ENCODE measurements at places on chromosomes 13 and 19.
A peak's percentile ranks its signal among the peaks of the same experiment; 100 is the strongest.

- DNase-seq = no peak
Observed at GRCh38 chr13:71417205-71417604, 449.8 kb downstream of the DACH1 start.

DNA sequence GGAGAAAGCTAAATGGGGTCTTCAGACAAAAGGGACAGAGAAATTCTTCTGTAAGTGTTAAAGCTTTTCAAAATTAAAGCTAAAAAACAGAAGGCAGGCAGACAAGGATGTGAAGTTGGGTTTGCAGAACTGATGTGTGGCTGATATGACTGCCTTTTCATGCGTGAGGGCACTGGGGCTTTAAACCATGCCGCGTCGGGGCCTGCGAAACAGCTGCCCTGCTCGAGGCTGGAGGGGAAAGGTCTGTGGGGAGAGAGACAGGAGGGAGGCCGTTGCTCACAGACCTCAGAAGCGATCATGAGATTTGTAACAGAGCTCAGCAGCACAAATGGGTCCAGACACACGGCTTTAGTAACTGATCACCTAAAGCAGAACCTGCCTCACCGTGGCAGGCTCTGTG, 23.5 kb downstream of the CAPS start:
- DNase-seq = no peak

DNA sequence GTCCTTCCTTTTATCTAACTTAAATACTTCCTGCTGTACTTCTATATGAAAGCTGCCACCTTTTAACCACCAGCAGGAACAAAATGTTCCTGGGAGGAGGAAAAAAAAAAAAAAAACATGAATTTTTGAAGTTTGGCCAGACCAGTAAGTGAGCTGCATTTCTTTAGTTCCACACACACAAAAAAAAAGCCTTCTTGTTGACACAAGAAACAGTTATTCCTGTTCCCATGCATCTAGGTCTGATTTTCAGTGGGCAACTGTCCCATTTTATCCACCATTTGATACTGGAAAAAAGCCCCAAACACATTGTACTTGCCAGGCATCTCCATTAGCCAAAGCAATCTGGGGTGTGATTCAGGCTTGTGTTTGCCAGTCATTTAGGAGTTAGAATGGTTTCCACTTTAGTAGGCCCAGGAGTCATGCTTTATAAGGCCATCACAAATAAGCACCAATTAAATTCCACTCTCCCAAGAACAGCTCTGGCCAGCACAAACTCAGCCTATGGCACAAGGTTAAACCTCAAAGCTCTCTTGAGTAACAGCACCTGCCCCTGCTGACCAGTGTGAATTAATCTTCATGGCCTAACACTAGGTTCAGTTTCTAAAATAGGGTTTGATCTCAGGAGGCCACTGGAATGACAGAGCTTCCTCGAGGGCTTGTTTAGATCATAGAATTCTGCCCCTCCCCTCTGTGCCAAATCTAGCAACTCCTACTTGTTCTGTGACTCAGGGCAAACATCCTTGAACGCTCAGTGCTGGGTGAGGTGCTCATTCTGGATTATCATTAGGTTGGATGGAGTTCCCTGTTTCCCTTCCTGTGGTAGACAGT, 67.1 kb downstream of the NUFIP1 start:
- no peak for DNase-seq

DNA sequence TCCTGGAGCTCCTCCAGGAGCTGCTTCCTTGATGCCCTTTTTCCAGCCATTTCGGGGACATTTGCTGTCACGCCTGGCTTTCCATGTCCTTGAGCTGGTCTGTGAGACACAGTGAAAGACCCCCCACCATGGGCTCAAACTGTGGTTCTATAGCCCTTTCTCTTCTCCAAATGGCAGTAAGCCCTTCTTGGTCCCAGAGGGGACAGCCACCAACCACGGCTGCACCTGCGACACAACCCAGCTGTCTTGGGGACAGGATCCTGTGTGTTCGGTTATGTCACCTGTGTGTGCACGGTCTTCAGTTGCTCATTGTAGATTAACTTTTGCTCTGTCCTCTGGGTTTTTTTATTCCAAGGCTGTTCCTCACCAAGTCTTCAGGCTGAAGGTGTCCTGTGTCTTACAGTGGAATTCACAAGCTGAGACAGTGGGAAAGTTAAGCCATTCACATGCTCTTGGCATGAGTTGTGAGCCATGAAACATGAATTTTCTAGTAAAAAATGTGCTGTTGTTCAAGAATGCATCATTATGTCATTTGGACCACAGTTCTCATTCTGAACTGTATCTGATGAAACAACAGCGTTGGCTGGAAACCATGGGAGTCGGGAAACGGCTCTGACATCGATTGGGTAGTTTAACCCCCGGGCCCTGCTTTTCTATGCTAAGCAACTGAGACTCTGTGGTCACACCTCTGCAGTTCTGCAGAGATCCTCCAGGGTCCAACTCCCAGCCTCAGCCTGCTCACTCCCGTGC, 129.5 kb upstream of the MCF2L start:
- no peak for DNase-seq

DNA sequence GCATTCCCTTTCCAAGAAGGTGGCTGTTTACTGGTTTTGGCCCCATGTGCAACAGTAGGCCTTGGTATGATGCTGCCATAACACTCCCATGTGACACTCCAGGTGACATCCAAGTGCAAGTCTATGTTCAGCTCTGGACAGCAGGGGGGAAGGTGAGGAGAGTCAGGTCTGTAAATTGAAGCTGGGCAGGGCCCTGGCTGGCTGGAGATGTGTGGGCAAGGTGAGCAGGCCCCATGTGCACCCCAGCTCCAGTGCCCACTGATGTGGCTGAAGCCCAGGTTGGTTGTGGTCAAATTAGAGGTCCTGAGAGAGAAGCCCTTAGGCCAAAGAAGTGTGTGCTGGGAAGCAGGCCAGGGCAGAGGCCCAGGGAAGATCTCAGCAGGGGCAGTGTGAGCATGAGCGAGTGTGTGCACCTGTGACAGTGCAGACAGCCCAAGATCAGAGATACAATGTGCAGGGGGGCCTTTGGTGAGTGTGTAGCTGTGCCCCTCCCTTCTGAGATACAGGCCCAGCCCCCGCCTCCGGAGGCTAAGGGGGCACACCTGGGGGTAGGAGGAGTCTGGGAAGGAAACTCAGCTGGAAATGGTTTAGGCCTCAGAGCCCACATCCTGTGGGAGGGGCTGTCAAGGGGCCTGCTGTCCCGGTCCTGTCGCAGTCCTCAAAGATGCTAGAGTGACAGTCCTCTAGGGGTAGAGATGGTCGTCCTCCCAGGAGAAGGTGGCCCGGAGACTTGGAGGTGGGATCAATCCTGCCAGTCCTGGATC, 18.6 kb downstream of the DEDD2 start:
- no peak for DNase-seq

- no peak for DNase-seq
Observed at GRCh38 chr19:8558325-8558724, 18.9 kb downstream of the MYO1F start.

DNA sequence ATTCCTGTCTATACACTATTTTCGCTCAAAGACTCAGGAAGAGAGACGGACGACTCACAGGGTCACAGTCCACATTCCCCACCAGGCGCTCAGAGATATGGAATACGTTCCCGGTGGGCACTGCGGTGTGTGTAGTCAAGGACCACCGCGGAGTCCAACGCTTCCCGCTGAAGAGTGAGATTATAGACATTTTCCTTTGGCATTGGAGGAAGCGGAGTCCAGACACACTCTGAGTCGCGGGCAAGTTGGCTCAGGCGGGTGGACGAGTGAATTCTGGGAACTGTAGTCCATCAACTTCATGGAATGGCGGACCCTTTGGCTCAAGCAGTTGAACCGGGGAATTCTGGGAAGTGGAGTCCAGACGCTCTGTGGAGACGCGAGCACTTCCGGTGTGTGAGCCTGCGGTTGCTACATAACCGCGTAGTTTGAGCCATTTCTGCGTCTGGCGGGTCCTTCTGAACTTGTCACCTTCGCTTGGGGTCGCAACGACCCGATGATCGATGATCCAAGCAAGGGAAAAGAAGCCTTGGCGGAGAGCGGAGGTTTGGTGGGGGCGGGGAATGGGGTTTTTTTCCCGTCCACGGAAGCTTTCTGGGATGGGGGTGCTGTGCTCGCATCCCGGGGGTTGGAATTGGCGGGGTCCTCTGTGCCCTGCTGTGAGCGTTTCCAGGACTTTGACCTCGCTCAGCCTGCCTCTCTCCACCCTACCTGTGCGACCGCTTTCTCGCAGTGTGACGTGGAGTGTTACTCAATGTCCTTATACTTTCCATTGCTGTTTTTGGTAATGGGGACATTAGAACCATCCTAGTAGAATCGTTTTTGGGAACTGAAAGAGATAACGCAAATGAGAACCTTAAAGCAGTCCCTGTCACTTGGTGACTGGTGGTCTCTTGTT, at the start of gene ZNF230:
ZNF230 (plus strand) TSS at position 392 of the 895 bp plus-strand sequence. CDS start 4,122 bp downstream, outside the sequence.
- DNase-seq = peak; percentile 91

GRCh38 chr19:6887316-6887715, at the start of gene ADGRE1:
Gene ADGRE1 (plus strand): TSS chr19:6887579. CDS start chr19:6887609, 30 bp downstream.
- peak; percentile 48 for DNase-seq

DNA sequence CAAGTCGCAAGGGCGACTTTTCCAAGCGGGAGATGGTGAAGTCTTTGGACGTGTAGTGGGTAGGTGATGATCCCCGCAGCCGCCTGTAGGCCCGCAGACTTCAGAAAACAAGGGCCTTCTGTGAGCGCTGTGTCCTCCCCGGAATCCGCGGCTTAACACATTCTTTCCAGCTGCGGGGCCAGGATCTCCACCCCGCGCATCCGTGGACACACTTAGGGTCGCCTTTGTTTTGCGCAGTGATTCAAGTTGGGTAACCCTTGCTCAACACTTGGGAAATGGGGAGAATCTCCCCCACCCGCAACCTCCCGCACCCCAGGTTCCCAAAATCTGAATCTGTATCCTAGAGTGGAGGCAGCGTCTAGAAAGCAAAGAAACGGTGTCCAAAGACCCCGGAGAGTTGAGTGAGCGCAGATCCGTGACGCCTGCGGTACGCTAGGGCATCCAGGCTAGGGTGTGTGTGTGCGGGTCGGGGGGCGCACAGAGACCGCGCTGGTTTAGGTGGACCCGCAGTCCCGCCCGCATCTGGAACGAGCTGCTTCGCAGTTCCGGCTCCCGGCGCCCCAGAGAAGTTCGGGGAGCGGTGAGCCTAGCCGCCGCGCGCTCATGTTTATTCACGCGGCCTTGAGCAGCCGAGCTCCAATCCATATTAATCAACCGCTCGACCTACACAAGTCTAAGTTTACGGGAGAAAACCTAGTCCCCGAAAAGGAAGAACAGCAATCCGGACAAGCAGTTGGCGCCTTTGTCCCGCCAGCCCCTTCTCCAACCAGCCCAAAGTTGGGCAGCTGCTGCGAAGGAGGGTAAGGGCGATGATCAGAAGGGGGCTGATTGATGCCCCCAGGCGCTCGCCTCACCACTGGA, 9.9 kb downstream of the SOX21 start:
- DNase-seq = no peak

DNA sequence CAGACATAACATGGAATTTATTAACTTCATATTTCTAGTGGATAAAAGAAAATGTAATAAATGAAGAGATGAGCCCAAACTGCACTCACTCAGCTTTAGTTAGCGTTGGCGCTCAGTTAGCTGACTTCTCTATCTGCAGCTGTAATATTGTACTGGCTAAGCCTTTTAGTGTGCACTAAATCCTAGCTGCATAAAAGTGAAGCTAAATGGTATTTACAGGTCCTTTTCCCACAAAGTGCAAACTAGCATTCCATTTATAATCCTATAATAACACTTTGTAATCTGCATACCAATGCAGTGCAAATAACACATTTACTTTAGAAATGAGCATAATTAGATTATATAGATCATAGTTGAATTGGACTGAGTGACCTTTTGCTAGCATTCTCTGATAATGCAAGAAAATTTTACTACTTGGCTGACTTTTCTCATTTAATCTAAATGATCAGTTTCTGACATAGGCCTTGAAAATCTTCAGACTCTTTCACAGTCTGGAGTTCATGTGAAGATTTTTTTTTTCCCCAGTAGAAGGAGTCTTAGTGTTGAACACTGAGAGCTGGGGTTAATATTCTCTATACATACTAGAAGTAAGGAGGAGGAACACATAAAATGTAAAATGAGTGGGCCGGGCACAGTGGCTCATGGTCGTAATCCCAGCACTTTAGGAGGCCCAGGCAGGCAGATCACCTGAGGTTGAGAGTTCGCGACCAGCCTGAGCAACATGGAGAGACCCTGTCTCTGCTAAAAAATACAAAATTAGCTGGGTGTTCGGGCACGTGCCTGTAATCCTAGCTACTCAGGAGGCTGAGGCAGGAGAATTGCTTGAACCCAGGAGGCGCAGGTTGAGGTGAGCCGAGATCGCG, 1426.4 kb downstream of the PCDH9 start:
- DNase-seq = no peak

GRCh38 chr13:95624020-95624419, 20.5 kb downstream of the DZIP1 start:
- DNase-seq = peak; percentile 43

- DNase-seq = no peak
Observed at GRCh38 chr19:3079578-3079977, 14.6 kb upstream of the GNA11 start.

DNA sequence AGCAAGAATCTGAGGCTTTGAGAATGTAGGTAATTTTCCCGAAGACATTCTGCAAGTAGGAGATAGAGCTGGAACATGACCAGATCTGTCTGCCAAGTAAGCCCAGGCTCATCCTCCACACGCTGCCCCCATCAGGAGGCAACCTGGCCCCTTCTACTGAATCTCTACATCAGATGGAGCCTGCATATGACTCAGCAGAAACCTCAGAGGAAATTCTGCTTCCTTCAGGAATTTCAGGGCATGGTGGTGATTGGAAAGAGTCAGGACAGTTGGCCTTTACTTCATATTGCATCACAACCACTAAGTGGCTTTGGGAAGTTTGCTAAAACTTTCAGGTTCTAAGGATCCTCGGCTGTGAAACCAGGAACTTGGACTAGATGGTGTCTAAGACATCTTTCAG, 85.2 kb downstream of the LRRC63 start:
- DNase-seq = no peak

DNA sequence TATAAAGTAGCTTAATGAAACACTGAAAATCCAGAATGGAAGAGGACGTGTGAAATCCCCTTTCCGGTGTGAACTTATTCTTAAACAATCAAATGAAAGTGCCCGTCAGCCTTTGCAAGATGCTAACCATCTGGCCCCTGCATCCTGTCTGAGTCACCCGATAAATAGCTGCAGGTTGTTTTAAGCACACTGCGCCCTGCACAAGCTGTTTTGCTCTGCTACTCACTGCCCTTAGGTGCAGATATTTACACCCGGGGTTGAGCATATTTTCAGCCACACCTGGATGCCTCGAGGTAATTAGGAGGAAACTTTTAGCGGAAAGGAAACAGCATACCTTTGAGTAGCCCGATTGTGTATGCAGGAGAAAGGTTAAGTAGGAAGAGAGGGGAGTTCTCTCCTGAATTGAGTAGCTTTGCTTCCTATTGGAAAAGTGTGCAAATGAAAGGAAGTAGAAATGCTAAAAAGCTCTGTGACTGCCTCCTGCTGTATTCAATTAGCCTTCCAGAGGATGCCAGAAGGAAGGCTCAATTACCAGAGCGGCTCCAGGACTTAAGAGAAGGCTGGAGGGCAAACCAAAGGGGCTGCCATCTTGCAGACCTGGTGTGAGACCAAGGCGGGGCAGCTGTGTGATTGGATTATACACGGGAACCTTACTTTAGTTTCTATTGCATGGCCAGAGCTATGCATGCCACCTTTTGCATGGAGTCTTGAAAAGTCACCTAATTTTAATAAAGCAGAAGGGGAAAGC, 42.5 kb downstream of the IRS2 start:
- DNase-seq = peak; percentile 69

Data from RPMI8226 (cell line).